Fibroblast of skin of abdomen (primary cell): ENCODE measurements at places on chromosomes 4 and X.

DNA sequence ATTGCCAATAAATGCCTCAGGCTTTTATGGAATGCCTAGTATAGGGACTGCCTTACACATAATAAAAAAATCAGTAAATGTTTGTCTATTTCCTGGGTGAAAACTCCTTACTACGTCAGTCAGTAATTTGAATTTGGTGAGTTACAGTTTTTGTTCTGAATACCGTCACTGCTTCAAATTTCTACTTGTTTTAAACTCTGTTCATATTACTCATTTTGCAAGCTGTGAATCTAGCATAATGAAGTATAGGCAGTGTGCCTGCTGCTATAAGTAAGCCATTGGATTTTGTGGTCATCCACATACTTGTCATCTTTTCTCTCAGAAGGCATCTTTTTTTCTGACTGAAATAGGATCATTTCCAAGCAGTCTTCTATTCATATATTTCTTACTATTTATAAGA, 43.1 kb downstream of the SYNPO2 start:
- peak; percentile 73 for DNase-seq

GRCh38 chr4:141625023-141625422, 11.4 kb upstream of the IL15 start:
- no peak for DNase-seq

DNA sequence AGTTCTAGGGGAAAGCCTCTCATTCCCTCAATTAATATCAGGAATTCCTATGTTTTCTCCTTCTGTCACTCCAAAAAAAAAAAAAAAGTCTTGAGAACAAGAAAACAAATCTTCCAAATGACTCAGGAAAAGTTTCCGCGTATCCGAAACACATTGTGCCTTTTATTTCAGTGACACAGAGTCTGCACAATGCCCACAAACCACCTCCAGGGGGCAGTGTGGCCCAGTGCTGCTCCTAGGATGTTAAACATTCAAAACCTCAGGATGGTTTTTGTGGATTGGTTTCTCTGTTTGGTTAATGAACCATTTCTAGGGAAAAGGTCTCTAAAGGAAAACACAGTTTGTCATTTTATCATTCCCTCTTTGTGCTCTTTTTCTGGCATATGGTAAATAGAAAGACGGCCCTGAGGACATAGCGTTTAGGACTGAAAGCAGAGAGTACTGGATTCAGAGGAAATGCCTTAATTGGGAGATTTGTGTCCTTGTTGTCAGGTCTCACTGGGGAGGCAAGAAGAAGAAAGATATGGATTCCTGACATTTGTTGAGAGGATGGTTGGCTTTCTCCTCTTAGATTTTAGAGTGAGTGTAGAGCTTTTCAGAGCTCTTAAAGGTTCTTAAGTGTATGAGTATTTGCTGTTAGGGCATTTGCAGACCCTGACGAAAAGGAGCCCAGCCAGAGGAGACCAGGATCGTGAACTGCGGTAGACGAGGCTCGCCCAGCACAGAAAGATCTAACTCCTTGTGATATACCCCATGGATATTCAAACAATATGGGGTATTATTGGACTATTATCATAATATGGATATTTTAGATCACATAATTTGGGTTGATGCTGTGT, 65.7 kb upstream of the MAP9 start:
- peak; percentile 74 for DNase-seq

DNA sequence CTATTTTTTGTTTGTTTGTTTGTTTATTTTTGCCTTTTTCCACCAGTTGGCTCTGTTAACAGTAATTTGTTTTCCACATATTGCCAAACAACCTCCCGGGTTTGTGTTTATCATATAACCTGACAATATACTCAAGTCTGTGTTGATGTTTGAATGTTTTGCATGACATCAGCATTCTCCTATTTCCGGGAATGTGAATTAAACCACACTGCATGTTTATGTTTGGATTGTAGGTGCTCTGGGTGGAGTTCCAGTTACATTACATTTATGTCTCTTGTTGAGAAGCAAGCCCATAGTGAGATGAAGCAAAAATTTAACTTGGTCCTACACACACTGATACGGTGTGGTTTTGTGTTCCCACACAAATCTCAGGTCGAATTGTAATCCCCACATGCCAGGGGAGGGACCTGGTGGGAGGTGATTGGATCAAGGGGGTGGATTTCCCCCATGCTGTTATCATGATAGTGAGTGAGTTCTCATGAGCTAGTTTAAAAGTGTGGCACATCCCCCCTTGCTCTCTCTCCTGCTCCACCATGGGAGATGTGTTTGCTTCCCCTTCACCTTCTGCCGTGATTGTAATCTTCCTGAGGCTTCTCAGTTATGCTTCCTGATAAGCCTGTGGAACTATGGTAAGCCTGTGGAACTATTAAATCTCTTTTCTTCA, 54.4 kb upstream of the CLNK start:
- DNase-seq, result peak; percentile 13

- no peak for DNase-seq
Observed at GRCh38 chrX:13029637-13029886, 14.9 kb downstream of the FAM9C start.

GRCh38 chrX:69127466-69127865, 37.8 kb downstream of the PJA1 start:
- DNase-seq, result no peak

- peak; percentile 92 for DNase-seq
Observed at GRCh38 chr4:48698029-48698971, 81.8 kb downstream of the FRYL start.

DNA sequence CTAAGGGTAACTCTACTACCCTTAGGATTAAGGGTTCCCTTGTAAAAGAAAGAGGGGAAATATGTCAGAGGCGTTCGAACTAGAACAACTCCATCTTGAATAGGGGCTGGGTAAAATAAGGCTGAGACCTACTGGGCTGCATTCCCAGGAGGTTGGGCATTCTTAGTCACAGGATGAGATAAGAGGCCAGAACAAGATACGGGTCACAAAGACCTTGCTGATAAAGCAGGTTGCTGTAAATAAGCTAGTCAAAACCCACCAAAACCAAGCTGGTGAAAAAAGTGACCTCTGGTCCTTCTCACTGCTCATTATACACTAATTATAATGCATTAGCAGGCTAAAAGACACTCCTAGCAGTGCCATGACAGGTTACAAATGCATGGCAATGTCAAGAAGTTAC, 922.0 kb downstream of the DMD start:
- no peak for DNase-seq

- DNase-seq, result peak; percentile 15
Observed at GRCh38 chr4:102569200-102569599, 68.0 kb downstream of the NFKB1 start.

GRCh38 chr4:7183161-7183560, 9.2 kb upstream of the SORCS2 start:
- DNase-seq, result no peak

GRCh38 chr4:69754926-69755580, 5.4 kb downstream of the SULT1B1 start:
- DNase-seq, result no peak

- DNase-seq, result no peak
Observed at GRCh38 chrX:64097891-64098290, 107.6 kb downstream of the AMER1 start.

- DNase-seq, result no peak
Observed at GRCh38 chr4:154939851-154940250, 158.8 kb downstream of the RBM46 start.

DNA sequence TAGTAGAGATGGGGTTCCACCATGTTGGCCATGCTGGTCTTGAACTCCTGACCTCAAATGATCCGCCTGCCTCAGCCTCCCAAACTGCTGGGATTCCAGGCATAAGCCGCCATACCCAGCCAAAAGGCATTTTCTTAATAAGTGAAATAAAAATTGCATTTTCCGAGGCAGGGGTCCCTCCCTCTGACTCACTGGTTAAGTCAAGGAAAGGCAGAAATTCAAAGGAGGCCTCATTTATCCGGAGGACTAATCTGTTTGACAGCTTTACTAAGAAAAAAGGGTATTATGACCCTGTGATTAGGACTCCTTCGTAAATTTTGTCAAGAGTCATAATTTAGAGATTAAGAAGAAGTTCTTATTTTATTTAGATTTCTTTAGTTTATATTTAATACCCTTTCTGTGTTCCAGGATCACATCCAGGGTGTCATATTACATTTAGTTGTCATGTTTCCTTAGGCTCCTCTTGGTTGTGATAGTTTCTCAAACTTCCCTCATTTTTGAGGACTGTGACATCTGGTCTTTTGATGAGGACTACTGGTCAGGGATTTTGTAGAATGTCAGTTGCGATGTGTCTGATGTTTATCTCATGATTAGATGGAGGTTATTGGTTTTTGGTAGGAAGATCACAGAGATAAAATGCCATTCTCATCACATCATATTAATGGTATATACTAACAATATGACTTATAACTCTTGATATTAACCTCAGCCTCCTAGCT, 753.7 kb upstream of the AMOT start:
- no peak for DNase-seq

DNA sequence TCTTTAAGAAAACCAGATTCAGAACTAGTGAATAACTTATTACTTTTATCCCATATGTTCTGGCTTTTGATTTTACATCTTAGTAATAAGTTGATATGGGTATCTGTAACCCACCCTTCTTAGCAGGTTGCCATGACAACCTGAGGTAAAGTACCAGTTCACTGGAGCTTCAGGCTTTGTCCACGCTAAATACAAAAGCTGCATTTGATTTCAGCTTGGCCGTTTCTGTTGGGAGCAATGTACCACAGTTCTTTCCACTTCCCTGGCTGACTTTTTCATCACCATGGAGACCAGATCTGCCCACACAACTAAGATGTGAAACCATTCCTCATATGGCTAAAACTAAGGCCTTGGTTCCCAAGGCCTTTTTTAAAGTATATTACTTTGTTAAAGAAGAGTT, 26.1 kb downstream of the KLHL34 start:
- DNase-seq, result no peak

DNA sequence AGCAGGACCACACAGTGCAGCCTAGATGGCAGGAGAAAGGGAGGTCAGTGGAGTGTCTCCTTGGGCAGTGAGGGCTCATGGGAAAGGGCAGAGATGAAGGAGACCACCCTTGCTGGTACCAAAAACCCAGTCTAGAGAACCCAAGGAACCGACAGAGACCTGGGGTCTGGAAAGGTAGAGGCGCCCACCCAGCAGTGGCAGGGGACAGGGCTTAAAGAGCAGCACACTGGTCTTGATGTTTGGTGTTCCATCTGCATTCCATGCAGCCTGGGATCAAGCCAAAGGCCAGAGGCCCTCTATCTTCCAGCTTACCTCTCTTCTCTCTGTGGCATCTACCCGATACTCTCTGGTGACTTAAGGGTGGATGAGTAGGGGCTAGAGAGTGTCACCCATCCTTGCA, 127.5 kb downstream of the PJA1 start:
- no peak for DNase-seq

DNA sequence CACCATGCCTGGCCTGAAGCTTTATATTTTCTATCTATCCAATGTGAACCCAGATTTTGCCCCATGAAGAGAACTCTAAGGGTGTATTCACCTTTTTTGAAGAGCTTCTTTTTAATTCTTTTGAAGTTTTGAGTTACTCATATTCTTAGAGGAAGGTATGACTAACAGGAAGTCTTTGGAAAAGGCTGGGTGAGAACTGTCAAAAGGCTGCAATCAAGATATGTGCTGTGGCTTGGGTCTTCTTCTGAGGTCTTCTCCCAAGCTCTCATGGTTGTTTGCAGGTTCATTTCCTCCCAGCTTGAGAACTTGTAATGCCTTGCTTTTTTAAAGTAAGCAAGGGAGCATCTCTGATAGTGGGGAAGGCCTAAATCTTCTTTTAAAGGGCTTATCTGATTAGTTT, 3.1 kb upstream of the C4orf17 start:
- DNase-seq, result no peak

DNA sequence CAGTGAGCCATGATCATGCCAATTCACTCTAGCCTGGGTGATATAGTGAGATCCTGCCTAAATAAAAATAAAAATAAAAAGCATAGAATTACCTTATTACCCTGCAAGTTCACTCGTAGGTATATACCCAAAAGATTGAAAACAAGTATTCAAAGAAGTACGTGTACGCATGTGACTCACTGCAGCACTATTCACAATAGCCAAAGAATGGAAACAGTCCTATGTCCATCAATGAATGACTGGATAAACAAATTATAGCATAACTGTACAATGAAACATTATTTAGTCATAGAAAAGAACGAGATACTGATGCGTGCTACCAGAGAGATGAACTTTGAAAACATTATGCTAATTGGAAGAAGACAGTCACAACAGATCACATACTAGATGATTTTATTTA, 204.6 kb upstream of the DIAPH2 start:
- DNase-seq, result peak; percentile 35

DNA sequence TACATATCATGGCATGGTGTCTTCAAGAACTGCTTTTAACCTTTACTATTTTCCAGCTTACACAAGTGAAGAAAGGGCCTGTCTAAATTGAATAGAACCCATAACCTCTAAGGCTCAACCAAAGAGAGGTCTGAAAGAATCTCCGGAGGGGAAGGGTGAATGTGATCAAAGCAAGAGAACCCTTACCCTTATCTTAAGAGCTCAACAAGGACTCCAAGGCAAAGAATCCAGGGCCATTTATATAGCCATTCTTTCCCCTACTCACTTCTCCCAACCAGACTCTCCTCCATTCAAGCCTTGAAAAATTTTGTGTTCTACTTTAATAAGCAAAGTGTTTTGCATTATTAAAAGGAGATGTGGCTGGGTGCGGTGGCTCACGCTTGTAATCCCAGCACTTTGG, 118.7 kb downstream of the SH3RF1 start:
- no peak for DNase-seq

DNA sequence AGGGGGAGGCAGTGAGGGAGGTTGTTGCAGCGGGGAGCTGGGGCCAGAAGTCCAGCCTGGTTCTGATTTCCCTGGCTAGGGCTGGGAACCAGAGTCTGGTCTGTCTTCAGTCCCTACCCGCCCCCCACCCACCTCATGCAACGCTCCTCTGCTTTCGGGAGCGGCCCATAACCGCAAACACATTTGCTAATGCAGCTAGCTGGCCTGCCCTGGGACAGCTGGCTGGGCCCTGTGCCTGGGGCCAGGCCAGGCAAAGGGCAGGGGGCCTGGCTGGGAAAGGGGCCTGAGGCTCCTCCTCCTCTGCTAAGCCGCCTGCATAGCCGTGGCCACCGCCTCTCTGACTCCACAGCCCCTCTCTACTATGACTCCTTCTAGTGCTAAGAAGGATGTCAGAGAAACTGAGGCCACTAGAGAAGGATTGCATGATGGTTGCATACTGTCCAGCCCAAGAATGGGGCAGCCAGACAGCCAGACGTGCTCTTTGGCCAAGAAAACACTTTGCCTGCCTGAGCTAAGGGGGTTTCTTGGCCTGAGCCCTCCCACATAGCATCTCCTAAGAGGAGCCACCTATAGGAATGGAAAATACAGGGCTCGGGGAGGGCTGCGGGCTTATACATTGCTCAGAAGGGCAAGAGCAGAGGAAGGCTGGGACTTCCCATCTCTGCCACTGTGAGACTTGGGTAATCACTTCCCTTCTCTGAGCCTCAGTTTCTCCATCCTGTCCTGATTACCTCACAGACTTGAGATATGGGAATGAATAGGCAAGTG, 76.9 kb downstream of the PJA1 start:
- DNase-seq, result peak; percentile 52

- peak; percentile 55 for DNase-seq
Observed at GRCh38 chr4:38870098-38870808, 2.6 kb downstream of the FAM114A1 start.

- no peak for DNase-seq
Observed at GRCh38 chr4:3312362-3312761, 19.5 kb downstream of the RGS12 start.

GRCh38 chrX:68396953-68397352, 36.3 kb downstream of the OPHN1 start:
- DNase-seq, result no peak

GRCh38 chr4:94390804-94391410, 48.3 kb upstream of the HPGDS start:
- DNase-seq, result peak; percentile 10
